ENCODE measurements at places on chromosomes 1 and 21.

GRCh38 chr1:170010443-170010842 is 64.1 kb downstream of the KIFAP3 start:
- no peak for DNase-seq

- DNase-seq: peak; percentile 35
Measured at GRCh38 chr1:87129038-87129437, 199.6 kb upstream of the LMO4 start.

DNA sequence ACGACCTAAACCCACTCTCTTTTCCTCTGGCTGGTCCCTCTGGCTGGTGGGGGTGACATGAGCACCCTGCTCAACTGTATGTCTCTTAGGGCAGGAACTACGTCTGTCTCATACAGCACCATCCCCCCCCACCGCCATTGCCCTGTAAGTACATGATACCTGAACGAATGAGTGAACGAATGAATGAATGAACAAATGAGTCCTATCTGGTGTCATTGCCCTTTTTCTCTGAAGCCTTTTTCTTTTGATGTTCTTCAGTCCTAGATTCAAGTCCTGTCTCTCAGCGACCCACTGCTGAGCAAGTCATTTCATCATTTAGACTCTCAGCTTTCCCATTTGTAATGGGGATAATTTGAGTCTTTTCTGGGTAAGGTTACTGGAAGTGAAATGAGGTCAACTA is 10.8 kb downstream of the MATN1 start:
- no peak for DNase-seq

- no peak for DNase-seq
Measured at GRCh38 chr1:23433122-23433521, 8.6 kb upstream of the TCEA3 start.

DNA sequence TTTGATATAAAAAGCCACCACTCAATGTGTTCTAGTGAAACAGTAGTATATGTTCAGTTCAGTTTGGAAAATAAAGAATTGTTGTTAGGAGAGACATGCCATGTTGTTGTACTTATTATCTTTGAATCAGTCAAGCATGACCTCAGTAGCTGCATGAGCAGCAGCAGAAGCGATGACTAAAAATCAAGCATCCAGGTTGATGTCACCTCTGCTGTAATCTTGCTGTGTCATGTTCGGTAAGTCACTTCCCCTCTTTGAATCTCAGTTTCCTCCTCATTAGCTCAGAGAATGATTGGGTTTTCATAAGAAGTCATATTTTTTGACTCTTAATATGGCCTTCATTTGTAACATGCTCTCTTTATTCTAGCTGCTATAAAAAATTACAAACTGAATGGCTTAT is 428.4 kb upstream of the B3GALT2 start:
- peak; percentile 55 for DNase-seq

DNA sequence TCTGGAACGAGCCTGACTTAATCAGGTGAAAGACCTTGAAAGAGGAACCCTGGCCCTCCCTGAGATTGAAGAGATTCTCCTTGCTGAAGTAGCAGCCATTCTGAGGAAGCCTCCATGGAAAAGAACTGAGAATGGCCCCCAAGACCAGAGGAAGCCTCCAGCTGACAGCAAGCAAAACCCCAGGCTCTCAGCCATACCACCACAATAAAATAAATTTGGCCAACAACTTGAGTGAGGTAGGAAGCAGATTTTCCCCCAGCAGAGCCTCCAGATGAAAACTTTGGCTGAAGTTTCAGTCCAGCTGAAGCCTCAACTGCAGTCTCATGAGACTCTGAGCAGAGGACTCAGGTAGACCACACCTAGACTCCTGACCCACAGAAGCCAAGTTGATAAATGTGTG is 34.0 kb upstream of the SLAMF9 start:
- peak; percentile 12 for DNase-seq

DNA sequence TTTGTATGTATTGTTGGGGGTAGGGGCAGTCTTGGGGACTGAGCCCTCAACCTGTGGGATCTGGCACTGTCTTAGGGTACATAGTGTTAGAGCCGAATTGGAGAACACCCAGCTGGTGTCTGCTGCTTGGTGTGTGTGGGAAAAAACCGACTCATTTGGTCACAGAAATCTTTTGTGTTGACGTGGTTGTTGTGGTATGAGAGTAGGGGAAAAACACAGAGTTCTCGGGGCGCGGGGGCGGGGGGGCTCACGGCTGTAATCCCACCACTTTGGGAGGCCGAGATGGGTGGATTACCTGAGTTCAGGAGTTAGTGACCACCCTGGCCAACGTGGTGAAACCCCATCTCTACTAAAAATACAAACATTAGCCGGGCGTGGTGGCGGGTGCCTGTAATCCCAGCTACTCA is 15.3 kb upstream of the SRSF10 start:
- no peak for DNase-seq

- DNase-seq: no peak
Measured at GRCh38 chr1:234763367-234763766, 153.4 kb upstream of the IRF2BP2 start.
